HepG2 (cell line): ENCODE measurements at places on chromosomes 4 and X. TPM values are rescaled to one million over a fixed set of nuclear protein-coding genes. Genes with fewer than 3 reads are reported as not detected.

GRCh38 chr4:162241857-162242256 is 78.1 kb upstream of the FSTL5 start:
- peak; percentile 27 for DNase-seq

DNA sequence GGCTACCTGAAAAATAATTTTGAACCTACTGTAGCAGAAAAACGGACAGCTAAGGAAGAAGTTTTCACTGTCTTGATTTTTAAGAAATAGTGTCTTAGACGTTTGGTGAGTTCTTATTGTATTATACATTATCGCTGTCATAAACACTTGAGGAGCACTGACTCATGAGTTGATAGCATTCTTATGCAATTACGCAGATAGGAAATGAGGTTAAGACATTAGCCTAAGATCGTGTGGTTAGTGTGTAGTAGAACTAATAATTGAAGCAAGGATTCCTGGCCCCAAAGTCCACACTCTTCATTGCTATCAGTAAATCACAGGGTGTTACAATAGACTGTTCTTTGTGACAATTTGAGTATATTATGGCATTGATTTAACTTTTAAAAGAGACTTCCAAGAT is 238.1 kb downstream of the ARAP2 start:
- DNase-seq = no peak

- peak; percentile 52 for DNase-seq
These were observed 1.1 kb downstream of the TMEM131L start for GRCh38 chr4:153466949-153467896.

GRCh38 chr4:60729194-60729593 is 470.9 kb upstream of the ADGRL3 start:
- DNase-seq = no peak

GRCh38 chr4:120506536-120506935 is 416.0 kb downstream of the PRDM5 start:
- DNase-seq = no peak

GRCh38 chr4:24688453-24688852 is 104.1 kb upstream of the DHX15 start:
- DNase-seq = no peak

DNA sequence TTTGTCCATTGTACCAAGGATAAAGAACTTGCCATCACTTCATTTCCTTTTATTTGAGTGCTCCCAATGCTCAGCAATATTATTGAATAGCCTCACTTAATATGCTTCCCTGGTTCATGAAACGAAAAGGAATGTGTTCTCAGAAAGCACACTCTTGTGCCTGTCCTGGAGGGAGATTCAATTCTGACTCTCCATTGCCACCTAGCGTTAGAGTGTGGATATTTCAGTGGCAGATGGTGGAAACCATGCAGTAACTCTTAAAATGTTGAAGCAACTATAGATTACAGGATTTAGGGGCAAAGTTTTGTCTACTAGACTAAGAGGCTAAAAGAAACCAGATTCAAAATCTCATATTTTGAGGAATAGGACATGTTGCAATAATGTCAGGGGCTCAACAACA is 36.0 kb downstream of the GAB3 start:
- DNase-seq = peak; percentile 12

DNA sequence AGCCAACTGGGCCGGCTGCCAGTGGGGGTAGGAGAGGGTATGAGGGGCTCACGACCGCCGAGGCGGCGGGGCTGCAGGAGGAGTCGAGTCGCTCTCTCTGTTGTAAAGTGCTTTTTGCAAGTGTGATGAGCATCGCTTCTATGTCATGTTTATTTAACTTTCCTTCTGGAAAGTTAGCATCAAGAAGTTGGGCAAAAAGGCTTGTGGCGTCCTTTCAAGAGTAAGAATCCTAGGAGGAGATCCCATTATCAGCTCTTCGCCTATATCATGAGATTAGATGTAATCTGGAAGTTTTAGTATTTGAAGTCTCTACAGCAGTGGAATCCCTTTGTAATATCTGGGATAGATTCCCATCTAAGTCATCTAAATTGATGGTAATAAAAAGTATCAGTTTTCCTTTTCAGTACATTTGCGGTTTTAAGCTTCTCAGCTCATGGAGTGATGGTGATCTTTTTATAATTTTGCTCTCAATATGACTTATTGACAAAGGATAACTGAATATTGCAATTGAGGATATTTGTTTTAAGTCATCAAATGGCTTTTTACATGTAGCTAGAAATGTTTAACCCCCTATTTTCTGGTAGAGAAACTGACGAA is 1.7 kb downstream of the GALNT7 start:
- DNase-seq = no peak

DNA sequence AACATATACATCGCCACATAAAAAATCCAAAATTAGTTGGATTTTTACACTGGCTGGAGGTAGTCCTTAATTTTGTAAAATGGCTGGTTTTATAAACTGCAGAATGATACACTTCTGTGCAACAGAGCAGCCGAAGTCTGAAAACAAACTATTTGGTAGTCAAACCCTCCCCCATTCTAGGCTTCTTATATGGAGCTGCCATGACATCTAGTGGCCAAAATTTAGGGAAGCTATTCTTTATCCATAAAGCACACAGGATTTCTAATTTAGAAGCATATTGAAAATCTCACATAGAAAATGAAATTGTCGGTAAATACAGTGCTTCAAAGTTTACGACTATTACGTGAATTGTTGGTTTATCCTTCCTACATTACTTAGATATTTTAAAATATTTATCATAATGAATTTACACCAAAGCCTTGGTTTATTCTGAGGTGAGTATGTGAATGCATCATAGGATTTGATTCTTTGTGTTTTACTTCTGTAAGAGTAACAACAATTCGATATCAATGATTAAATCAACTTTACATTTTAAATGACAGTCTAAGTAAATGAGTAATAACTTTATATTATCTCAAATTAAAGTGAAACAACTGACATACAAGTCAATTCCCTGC is 113.4 kb upstream of the FAM241A start:
- peak; percentile 25 for DNase-seq

DNA sequence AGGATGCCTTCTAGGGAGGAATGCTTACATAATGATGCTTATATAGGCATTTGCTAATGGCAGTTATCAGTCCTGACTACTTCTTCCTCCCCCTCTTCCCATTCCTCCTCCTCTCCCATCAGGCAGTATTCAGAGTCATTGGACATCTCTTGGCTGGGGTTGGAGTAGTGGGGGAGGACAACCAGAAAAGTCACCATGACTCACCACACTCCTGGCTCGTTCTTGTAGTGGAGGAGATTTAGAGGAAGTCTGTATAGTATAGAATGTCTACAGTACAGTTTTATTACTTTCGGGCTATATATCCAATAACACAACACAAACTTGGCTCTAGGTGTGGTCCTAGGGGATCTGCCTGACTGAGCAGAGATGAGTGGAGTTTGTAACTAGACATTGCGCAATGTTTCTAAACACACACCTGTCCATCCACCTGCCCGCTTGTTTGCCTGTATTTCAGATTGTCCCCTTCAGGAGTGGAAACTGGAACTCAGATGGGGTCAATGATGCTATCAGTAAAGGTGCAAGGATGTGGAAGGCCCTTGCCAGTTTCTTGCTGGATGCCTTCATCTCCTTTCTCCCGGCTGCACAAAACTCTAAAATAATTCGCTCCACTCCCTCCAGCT is 27.9 kb upstream of the KIAA1210 start:
- no peak for DNase-seq

DNA sequence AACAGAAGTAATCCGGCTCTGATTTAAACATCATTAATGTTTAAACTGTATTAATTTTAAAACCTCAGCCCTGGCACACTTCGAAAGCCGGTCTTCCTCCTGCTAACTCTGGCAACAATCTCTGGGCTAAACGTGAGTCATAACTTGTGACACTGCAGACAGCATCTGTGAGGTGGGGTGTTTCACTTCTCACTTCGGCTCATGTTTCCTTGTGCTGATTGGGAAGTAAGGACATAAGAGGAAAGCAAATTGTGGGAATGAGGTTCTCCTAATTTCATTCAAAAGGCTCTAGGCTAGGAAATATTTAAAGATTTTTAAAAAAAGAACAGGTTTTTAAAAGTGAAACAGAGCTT is 139.9 kb upstream of the USP9X start:
- DNase-seq = no peak

GRCh38 chrX:145393702-145394235 is 146.5 kb downstream of the SPANXN1 start:
- no peak for DNase-seq

GRCh38 chrX:3520458-3520857 is 174.0 kb upstream of the MXRA5 start:
- no peak for DNase-seq

DNA sequence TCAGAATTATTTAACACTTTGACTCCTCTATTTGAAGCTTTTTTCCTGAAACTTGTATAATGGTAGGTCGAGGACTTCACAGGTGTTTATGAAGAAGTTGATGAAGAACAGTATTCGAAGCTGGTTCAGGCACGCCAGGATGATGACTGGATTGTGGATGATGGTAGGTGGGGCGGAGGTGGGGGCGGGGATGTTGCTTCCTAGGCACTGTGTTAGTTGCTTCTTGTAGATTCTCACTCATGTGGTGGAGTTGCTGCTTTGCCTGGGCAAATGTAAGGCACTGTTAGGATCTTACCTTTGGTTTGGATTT is 9.4 kb downstream of the POLA1 start:
- no peak for DNase-seq

- no peak for DNase-seq
These were observed 83.2 kb upstream of the TBC1D9 start for GRCh38 chr4:140839406-140839805.

- DNase-seq = no peak
These were observed 7.7 kb downstream of the AKAP17A start for GRCh38 chrX:1598876-1599790.

DNA sequence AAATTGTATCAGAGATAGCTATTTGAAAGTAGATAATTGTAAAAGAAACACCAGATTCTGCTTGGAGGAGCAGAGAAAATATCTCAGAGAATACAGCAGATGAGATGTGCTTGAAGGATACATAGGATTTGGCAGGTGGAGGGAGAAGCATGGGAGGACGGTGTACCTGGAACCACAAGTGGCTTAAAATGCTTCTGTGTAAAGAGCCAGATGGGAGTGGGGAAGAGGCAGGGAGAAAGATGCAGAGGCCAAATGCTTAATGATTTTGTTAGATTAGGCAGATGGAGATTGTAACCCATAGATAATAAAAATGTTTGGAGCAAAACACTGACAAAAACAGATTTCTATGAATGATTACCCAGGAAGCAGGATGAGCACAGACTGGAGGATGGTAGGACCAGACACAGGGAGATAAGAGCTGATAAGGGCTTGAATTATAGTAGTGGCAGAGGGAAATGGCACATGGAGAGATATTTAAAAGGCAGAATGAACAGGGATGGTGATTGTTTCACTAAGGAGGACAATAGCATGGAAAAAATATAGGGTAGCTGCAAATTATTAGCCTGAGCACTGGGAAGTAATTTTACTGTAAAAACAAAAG is 145.7 kb upstream of the TBC1D9 start:
- DNase-seq = no peak

- DNase-seq = no peak
These were observed 9.1 kb upstream of the GTPBP6 start for GRCh38 chrX:327660-328126.

DNA sequence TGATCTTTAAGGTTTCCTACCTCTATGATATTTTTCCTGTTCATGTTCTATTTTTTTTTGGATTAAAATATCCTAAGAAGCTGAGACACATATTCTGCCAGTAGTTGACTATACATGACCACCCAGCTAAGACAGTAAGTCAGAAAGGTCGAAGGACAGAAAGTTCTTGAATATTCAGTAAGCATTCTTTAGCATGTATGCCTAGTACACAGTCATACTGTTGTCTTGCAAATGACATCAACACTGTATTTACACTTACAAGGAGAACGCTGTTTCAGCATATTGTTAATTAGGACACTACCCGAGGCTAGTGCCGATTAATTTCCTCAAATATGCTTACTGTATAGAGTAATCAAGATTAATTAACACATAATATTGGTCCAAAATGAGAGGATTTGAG is 300.6 kb downstream of the STIM2 start:
- DNase-seq = no peak

- no peak for DNase-seq
These were observed 13.5 kb downstream of the HERC3 start for GRCh38 chr4:88605736-88606135.

- DNase-seq = peak; percentile 12
These were observed 72.0 kb upstream of the DHRSX start for GRCh38 chrX:2572740-2573139.

DNA sequence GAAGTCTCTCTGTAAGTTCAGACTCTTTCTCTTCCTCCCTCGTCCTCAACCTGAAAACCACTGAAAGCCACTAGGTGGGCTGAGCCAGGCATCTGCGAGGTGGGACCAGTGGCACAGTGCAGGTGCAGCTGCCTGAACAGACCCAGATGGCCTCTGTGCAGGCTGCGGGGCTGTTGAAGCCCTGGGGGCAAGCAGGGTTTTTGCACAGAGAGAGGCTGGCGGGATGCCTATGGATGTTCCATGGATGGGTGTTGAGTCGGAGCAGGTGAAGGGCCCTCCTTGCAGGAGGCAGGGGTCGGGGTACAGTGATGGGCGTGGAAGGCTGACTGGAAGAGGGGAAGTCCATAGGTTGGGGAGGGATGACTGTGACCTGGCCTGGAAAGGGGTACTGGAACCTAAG is 350.2 kb upstream of the FAT1 start:
- DNase-seq = no peak

DNA sequence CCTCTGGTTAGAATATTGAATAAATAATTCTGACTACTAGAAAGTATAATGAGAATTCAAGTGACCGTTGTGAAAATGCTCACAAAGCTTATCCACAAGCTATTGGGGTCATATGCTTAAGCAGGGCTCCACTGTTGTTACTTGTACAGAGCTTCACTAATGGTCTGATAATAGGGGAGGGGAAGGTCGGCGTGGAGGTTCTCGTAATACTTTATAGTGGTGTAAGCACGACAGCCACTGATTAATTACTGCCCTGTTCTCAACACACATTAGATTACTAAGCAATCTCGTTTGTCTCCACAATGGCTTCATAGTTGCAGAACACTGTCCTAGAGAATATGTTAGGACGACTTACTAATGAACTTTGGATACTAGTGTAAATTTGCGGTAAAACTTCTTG is 11.6 kb downstream of the UNC5C start:
- no peak for DNase-seq

- DNase-seq = no peak
These were observed 116.1 kb downstream of the EVC2 start for GRCh38 chr4:5592272-5592671.

- no peak for DNase-seq
These were observed 18.4 kb downstream of the SMS start for GRCh38 chrX:21958916-21959315.

PRPS2 gene
- 24.4 and 29.2 TPM in 2 replicates for total RNA-seq

ANKRD50 gene
- 4.4 and 10.2 TPM in 2 replicates for total RNA-seq

SLC25A43 gene
- total RNA-seq = 13.2 and 14.1 TPM in 2 replicates

ARR3 gene
- total RNA-seq = not detected in 2 replicates

CNKSR2 gene
- total RNA-seq = not detected in 2 replicates

MTTP gene
- total RNA-seq = 58.4 and 102 TPM in 2 replicates
